ENCODE measurements at places on chromosomes 1 and 21.

GRCh38 chr1:88697503-88697902 lies 13.4 kb downstream of the PKN2 start:
- no peak for DNase-seq

GRCh38 chr1:197982256-197982655 lies 65.1 kb downstream of the LHX9 start:
- DNase-seq, result no peak

GRCh38 chr1:17139637-17140036 lies 20.4 kb upstream of the PADI2 start:
- DNase-seq, result no peak

DNA sequence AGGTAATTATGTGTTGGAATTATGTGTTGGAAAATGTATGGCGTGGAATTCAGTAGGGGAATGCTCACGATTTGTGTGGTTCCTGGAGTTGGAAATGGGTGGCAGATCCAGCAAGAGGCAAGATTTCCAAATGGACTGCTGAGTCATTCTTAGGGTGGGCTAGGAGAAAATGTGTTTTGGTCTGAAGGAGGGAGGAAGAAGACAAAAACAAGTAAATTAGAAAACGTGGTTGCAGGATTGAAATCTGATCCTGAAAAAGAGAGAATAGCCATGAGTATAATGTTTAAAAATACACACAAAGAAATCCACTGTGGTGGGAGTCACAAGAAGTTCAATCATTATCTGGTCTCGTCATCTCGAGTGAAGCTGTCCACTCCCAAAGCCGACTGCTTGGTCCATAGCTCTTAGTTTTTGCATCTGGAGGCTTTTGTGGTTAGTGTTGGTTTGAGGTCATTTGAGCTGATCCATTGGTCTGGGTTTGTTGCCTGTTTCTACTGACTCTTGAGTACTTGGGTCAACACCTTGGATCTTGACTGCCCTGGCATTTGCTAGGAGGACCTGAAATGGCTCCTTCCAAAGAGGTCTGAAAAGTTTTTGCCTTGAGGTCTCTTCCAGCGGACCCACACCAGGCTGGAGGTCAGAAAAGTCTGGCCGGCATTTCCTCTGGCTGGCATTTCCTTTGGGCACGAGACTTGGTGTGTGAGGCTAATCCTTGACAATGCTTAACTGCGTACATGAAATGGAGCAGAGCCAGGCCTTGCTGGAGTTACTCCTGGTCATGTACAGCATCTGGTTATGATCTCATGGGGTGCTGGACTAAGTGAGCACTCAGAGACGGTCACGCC lies 9.2 kb downstream of the MX2 start:
- DNase-seq, result no peak

DNA sequence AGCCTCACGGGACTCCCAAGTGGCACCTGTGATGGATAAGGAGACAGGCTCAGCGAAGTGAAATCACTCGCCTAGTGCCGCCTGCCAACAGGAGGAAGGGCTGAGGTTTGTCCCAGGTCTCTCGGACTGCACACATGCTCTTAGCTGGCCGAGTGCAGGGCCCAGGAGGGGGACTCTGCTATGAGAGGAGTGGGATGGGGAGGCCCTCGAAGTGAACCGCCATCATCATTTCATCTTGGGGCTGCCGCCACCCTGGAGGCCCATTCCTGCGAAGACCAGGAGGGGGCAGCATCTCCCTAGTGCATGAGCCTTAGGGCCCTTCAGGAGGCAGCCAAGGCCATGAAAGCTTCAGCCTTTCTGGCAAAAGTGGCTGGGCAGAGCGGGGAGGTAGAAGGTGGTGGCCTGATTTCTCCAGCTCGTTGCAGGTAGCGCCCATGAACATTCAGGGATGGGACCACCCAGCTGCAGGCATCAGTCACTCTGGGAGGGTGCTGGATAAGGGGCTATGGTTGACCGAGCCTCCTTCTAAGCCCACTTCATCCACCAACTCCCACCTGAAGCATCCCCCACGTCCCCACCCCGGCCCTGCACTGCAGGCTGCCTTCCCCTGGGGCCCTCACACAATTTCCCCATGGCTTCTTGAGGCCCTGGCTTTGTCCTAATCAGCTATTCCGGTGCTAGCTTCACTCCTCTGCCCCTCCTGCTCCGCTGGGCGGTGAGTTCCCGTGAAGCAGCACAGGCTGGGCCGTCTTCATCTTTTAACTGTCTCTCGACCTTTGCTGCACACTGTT lies 17.2 kb upstream of the RASSF5 start:
- DNase-seq, result peak; percentile 57

DNA sequence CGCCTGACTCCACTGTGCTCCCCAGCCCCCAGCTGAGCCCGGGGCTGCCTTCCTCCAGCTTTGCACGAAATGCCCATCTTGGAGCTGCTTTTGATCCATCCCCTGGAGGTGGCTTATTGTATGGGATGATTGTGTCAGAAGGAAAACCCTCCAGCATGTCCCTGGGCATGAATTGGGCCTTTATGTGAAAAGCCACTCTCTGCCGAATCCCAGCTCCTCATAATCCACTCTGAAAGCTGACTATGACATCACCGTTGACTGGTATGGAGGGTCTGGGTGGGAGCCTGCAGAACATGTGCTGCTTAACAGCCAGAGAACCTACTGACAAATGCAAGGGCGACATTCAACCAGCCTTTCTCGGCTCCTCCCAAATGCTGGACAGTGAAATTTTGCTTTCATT lies 74.6 kb downstream of the NENF start:
- DNase-seq, result no peak
